ENCODE measurements at places on chromosomes 16 and 17.
A peak's percentile ranks its signal among the peaks of the same experiment; 100 is the strongest.

- no peak for DNase-seq
These were observed 1.3 kb upstream of the CRYBA1 start for GRCh38 chr17:29245401-29245800.

DNA sequence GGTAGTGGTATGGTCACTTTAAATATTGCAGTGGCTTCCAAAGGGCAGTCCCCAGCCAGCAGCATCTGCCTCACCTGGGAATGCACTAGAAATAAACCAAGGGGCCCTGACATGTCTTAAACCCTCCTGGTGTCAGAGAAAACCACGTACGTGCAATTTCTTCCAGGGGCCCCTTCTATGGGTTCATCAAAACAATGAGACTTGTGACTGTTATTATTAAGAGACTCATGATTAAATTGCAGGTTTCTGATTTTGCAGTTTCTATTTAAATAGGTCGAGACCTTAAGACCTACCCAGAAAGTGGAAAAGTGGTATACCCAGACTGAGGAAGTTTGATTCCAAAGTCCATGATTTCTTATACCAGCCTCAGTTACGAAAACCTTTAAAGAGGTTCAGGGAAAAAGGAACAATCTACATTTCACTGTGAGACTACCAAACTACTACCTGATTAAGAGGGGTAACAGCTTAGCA, 746 bp upstream of the POLG2 start:
- DNase-seq, result no peak

DNA sequence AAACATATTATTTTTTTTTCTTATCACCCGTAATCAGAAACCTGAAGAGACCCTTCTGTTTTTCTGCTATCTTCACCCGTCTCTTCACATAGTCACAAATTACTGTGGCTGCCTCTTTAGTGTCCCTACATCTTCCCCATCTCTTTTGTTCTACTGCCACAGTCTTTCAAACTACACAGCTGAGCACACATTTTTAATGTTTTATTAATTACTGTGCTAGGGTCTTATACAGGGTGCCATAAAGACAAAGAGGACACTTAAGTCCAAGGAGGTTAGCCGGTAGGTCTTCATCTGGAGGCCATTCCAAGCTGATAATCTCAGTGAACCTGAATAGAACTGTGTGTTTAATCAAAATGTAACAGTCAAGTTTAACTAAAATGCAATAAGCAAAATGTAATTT, 20.7 kb downstream of the CNTNAP4 start:
- no peak for DNase-seq

DNA sequence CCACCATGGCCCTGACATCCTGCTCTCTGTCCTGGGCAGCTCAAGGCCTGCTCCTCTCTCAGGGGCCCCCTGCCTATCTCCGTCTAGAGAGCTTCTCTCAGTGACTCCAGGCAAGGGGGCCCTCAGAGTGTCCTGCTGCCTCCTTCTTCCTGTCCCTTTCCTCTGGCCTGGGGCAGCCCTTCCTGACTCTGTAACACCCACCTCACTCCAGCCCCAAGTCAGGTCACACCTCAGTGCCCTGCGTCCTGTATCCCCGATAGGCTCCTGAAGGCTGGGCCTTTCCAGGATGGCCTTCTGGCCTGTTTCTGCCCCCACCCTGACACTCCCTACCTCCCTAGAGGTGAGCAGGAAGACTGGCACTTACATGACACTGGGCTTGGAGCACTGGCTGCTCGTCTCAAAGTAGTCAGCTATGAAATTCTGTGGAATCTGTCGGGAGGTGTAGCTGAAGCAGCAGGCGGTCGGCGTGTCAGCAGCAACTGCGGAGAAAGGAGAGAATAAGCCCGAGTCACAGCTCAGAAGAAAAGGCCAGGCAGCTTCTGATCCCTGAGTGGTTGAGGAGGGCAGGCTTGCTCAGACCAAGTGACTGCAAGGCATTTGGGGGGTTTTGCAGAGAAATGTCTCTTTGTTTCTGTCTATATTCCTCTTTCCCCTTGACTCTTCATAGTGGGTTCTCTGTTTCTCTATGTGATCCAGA, 976 bp downstream of the CCL3L1 start:
- DNase-seq, result no peak

DNA sequence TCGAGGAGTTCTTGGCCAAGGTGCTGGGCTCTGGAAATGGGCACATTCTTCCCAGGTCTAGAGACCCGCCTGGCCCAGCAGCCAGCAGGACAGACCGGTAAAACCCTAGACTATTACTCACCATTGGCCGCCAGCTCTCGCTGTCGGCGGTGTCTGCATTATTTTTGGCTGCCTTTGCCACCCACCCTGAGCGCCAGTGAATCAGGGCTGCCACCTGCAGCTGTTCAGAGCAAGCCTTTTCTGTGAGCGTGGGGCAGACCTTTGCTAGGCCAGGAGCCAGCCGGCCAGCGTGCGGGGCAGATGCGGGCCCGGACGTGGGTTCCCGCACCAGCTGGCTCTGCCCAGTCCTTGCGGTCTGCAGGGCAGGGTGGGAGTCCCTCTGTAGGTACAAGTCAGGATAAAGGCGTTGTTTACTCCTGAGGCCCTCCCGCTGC, 15.8 kb upstream of the CLEC18A start:
- DNase-seq, result no peak

DNA sequence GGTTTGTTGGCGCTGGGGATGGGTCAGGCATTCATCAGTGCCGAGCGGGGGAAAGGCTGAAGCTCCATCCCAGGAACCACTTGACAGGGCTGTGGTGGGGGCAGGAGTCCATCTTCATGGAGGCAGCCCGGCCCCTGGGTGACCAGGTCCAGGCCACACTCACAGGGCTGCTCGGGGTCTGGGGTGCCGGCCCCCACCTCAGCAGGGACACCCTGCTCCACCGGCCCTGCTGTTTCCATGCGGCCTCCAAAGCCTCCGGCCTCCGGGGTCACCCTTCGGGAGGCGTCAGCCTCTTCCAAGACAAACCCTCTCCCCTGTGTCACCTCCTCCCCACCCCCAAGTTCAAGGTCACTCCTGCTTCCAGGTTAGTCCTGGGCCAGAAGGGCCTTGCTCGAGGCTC, 22.1 kb downstream of the GALNS start:
- no peak for DNase-seq

DNA sequence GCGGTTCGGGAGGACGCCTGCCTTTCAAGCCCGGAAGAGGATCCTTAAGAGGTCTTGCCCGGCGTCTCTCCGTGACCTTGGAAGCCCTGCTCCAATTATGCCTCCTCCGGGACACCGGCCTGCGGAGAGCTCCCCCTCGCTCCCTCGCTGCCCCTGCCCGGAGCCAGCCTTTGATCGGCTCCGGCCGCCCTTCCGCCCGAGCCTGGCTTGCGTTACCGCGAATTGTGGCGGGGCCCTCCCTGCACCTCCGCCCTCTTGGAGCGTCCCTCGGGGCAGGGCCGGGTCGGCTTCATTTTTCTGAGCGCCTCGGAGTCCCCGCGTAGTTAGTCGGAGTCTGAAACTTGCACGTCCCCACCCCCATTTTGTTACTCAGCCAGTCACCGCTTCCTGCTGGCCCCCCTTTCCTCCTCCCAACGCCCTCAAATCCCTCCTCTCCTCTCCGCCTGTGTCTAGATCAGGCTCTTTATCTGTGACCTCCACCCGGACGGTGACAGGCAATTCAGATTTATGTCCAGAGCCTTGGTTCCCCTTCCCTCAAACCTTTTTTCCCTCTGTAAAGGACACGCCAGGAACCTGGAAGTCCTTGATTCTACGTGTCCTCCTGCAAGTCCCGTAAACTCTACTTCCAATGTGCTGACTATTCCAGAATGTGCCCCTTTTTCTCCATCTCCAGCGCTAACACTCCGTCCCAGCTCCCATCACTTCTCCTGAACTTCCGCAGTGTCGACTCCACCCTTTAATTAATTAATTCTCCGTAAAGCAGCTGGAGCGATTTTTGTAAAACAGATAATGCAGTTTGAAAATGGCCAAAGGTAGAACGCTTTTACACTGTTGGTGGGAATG, 569 bp upstream of the RABEP2 start:
- DNase-seq, result peak; percentile 86

GRCh38 chr16:80687606-80688005, 116.8 kb downstream of the CDYL2 start:
- no peak for DNase-seq

DNA sequence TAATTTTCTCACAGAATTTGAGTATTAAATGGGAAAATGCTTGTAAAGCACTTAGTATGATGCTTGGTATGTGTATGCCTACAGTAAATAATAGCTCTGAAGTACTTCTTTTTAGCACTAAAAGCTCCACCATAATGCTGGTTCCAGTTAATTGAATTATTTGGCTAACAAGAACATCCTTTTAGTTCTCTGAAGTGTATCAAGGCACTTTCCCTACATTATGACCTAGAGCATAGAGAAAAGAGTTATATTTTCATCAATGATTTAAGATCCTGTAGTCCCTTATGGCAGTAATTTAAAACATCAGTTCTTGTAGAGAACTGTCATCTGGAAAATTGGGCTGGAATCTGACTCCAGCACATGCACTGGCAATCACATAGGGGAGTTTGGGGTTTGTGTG, 21.9 kb upstream of the PHAF1 start:
- no peak for DNase-seq

DNA sequence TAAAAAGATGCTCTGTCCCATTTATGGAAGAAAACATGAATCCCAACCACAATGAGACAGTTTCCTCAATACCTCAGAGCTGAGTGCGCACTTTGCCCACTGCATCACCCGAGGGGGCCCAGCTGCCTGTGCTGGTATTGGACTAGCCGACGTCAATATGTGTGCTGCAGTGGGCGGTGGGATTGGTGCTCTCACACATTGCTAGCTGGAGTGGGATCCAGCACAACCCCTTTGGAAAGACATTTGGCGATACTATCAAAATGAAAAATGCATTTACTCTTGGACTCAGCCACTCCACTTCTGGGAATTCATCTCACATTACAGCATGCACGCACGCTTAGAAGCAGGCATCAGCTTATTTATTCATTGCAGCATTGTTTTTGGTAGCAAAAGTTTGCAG, 289.2 kb upstream of the FOXF1 start:
- DNase-seq, result no peak

- no peak for DNase-seq
These were observed 581.5 kb upstream of the CA10 start for GRCh38 chr17:52740006-52740405.
